HCT116 (cell line): ENCODE measurements at places on chromosomes 7 and 10. TPM values are rescaled to one million over a fixed set of nuclear protein-coding genes. Genes with fewer than 3 reads are reported as not detected.

GIMAP6 gene
- total RNA-seq: 0.12 TPM

CARD11 gene
- 0.57 TPM for total RNA-seq

CXCL12 gene
- 0.47 TPM for total RNA-seq

RASA4B gene
- total RNA-seq: 6.0 TPM

FAM131B gene
- 0.20 TPM for total RNA-seq

IRF5 gene
- 16.5 TPM for total RNA-seq

MEST gene
- 49.5 TPM for total RNA-seq

COL13A1 gene
- total RNA-seq: 5.9 TPM

PALD1 gene
- 33.1 TPM for total RNA-seq

TNRC18 gene
- total RNA-seq: 101 TPM

SLC13A1 gene
- not detected for total RNA-seq

TFPI2 gene
- 0.15 TPM for total RNA-seq

RHBDD2 gene
- 42.9 TPM for total RNA-seq

TMEM196 gene
- total RNA-seq: not detected

SLC39A12 gene
- total RNA-seq: not detected

HOXA7 gene
- total RNA-seq: 15.0 TPM

ANKRD7 gene
- not detected for total RNA-seq

RALA gene
- total RNA-seq: 27.3 TPM

PLXDC2 gene
- total RNA-seq: 0.20 TPM

HOXA3 gene
- total RNA-seq: 9.2 TPM

NME8 gene
- not detected for total RNA-seq

SLC26A3 gene
- total RNA-seq: 0.54 TPM

GLI3 gene
- 0.07 TPM for total RNA-seq

RAMP3 gene
- not detected for total RNA-seq

SSC4D gene
- total RNA-seq: 1.1 TPM

SPAM1 gene
- total RNA-seq: not detected

PRKCQ gene
- 0.54 TPM for total RNA-seq

SPDYE2 gene
- total RNA-seq: not detected

CDHR3 gene
- total RNA-seq: 5.5 TPM

EBLN1 gene
- total RNA-seq: not detected

ZNF804B gene
- not detected for total RNA-seq

MBL2 gene
- not detected for total RNA-seq

NANOS1 gene
- total RNA-seq: 1.5 TPM

LIPJ gene
- not detected for total RNA-seq

SH2D4B gene
- 0.22 TPM for total RNA-seq

PNLIPRP3 gene
- not detected for total RNA-seq
